ENCODE measurements at places on chromosomes 7 and 10.

GRCh38 chr7:90749774-90750173, 153.7 kb downstream of the CDK14 start:
- no peak for DNase-seq

DNA sequence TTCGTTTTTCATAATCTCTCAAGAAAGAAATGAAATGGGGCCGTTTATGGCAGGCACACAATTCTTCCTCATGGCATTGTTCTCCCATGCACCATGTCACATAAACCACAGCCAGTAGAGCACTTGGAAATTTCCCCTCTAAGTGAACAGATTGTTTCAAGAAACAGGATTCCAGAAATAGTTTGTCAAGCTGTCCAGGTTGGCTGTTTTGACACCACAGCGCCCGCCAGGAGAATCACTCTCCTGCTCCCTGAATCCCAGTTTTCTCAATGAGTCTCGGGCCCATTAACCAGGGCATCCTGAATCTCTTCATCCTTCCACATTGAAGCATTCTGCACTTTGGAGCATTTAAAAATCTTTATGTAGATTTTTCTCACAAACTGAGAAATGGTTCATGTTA, 172.2 kb upstream of the NEBL start:
- no peak for DNase-seq

GRCh38 chr10:83929399-83929798, 209.9 kb upstream of the GHITM start:
- no peak for DNase-seq

- no peak for DNase-seq
These were observed 21.2 kb downstream of the PRXL2A start for GRCh38 chr10:80429521-80429973.

- DNase-seq = peak; percentile 19
These were observed 8.3 kb downstream of the PI4K2A start for GRCh38 chr10:97648562-97649404.

- DNase-seq = no peak
These were observed 184.2 kb upstream of the TMEM196 start for GRCh38 chr7:19957664-19958063.

- no peak for DNase-seq
These were observed 252.0 kb downstream of the DPP6 start for GRCh38 chr7:154304231-154304630.

- DNase-seq = no peak
These were observed 23.2 kb upstream of the ARHGAP22 start for GRCh38 chr10:48627984-48628609.

DNA sequence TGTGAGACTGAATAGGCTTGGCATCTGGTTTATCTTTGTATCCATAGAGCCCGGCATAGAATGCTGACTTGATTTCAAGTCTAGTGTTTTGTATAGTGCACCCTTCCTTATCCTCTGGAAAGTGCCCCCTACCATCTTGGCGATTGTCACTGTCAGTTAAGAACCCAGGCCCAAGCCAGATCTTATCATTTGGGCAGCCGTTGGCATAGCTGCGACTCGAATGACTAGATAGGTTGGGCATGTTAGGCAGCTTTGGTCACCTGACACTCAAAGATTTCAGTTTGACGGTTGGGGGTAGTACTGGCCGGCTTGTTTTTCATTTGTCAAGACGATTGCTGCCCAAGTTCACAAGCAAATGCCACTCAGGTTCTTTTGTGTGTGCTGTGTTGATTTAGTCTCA, 6.6 kb downstream of the NIPSNAP2 start:
- DNase-seq = no peak

DNA sequence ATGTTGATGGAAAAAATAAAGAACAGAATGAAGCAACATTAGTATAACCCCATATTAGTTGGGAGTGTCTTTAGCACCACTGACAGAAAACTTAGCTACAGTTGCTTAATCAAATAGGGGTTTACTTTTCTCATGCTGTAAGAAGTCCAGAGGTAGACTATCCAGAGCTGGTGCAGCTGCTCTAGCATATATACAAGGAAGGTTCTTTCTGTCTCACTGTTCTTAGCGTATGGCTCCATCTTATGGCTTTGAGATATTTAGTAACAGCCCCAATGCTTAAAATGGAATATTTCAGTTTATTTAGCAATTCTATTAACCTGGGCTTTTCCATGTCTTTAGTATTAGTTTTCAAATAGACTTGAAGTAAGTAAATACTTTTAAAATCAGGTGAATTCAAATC, 15.2 kb upstream of the WNT2 start:
- no peak for DNase-seq

DNA sequence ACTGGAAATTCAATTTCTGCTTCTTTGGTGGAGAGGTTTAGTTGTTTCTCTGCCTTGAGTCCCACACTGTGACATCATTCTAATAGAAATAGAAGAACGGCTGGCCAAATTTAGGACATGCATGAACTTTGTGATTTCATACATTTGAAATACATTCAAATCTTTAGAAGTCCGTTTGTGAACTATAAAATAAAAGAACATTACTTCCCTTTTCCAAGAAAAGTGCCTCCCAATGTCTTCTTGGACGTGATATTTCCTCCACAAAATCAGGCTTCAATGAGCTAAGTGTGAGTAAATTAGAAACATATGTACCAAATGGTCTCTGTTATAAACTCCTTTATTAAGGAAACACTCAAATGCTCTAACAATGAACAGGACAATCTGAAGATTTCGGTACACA, 314.5 kb upstream of the AKR1E2 start:
- no peak for DNase-seq

- DNase-seq = no peak
These were observed 118.5 kb upstream of the CHST15 start for GRCh38 chr10:124211921-124212320.

GRCh38 chr10:3126249-3126648, 46.3 kb downstream of the PITRM1 start:
- DNase-seq = no peak

DNA sequence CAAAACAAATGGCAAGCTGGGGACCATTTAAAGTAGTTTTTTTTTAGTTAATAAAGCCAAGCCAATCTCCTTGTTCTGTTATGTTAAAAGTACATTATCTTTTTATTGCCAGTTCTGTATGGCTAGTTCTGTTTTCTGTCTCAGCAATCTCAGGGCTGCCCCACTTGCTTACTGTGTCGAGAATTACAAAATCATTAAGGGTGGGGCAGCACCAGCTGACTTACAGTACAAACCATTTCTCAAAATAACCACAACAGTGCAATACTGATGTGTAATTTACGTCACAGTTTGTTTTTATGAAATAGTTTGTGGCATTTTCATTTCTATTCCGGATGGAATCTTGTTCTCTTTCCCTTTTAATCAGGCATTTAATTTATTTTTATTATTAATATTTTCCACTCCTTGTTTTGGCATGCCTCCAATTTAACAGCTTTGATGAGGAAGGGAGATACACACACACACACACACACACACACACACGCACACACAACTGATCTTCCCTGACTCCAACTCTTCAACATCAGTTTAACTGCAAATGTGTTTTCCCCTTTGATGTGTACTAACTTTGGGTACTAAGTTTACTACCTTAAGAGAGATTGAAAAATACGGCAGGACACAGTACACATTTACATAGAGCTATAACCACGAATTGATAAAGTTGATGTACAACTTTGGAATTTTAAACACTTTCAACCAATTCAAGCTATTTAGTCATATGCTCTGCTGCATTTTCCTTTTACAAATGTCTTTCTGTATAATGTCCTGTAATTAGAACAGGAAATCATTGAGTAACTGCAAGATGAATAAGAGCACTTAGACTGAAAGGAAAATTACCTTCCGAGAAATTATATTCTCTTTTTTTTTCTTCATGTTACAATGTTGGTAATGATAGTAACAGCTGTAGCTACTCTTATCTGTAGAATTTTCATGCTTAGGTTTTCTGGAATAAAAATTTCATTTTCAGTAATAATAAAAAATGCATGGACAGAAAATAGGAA, 91.5 kb downstream of the ARID5B start:
- peak; percentile 27 for DNase-seq

Data from activated CD8-positive, alpha-beta memory T cell treated with anti-CD3 and anti-CD28 coated beads, Interleukin-2, amount 50 U/mL, for 4 hours (primary cell).